ENCODE measurements at places on chromosomes 3 and 15. TPM values are rescaled to one million over a fixed set of nuclear protein-coding genes. Genes with fewer than 3 reads are reported as not detected.

SERPINI2 gene
- 1.3 TPM for total RNA-seq

DNA sequence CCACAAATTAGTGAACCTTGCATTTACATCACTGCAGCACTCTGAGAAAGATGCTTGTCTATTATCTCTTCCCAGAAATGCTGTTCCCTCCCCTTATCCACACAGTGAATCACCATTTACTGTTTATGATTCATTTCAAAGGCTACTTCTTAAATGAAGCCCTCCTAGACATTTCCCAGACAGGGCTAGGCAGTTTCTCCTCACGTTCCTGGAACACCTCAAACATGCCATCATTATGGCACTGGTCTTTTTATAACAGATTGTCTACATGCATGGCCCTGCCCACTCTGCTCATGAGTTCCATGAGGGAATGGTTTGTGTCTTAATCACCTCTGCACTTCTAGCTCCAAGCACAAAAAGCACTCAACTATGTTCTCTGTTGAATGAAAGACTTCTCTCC, 32.2 kb upstream of the TM2D3 start:
- H3K4me1 ChIP-seq, result no peaks in the 10 kb centered on the region
- DNase-seq, result no peak
- peaks cover 79% of the 10 kb centered on the region for H3K36me3 ChIP-seq
- H3K27me3 ChIP-seq, result no peaks in the 10 kb centered on the region

- H3K27ac ChIP-seq, result no peak overlapping the region
- H3K4me1 ChIP-seq, result no peaks in the 10 kb centered on the region
- H3K4me3 ChIP-seq, result no peak overlapping the region
- H3K27me3 ChIP-seq, result peaks cover 6% of the 10 kb centered on the region
Measured at GRCh38 chr15:78195735-78196201, 38.6 kb downstream of the ACSBG1 start.

GRCh38 chr3:877001-877400, 215.8 kb upstream of the CNTN6 start:
- no peak for DNase-seq
- H3K27me3 ChIP-seq, result no peaks in the 10 kb centered on the region
- no peak overlapping the region for H3K4me3 ChIP-seq
- no peaks in the 10 kb centered on the region for H3K36me3 ChIP-seq

DNA sequence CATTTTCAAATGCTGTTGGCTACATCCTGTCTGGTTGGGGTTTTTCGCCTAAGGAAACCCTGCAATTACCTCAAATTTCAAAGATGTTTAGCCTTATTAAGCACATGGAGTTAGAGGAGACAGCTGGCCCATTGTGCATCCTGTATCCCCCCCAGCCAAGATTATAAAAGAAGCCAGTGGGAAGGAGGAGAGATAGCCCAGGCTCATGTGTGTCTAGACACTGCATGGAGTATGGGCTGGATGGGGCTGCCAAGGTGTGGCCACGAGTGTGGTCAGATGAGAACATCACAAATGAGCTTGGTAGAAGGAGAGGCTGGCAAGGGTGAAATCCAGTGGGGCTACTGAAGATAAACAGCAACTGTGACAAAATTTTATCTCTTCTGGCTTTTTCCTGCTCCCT, 270.0 kb upstream of the TBC1D5 start:
- no peaks in the 10 kb centered on the region for H3K27me3 ChIP-seq
- no peaks in the 10 kb centered on the region for H3K36me3 ChIP-seq
- DNase-seq, result no peak
- H3K4me3 ChIP-seq, result no peak overlapping the region

- H3K4me3 ChIP-seq, result no peak overlapping the region
- DNase-seq, result no peak
- H3K27me3 ChIP-seq, result no peaks in the 10 kb centered on the region
- H3K27ac ChIP-seq, result peak overlapping the region; percentile 51
- H3K4me1 ChIP-seq, result peaks cover 88% of the 10 kb centered on the region
Measured at GRCh38 chr3:11632966-11633365, 10.7 kb downstream of the VGLL4 start.

ZIC1 gene
- not detected for total RNA-seq

CNTN3 gene
- 17.1 TPM for total RNA-seq

ZNF80 gene
- total RNA-seq, result not detected

- H3K4me1 ChIP-seq, result no peaks in the 10 kb centered on the region
- H3K27me3 ChIP-seq, result no peaks in the 10 kb centered on the region
- no peak overlapping the region for H3K27ac ChIP-seq
Measured at GRCh38 chr3:41265823-41266273, 66.5 kb downstream of the CTNNB1 start.

- DNase-seq, result no peak
- peak overlapping the region; percentile 61 for H3K27ac ChIP-seq
- peaks cover 9% of the 10 kb centered on the region for H3K4me1 ChIP-seq
- H3K36me3 ChIP-seq, result peaks cover 79% of the 10 kb centered on the region
- no peaks in the 10 kb centered on the region for H3K27me3 ChIP-seq
Measured at GRCh38 chr3:42191443-42191747, 74.6 kb downstream of the CCK start.

GRCh38 chr3:114332342-114333179, 38.7 kb downstream of the TIGIT start:
- no peaks in the 10 kb centered on the region for H3K4me1 ChIP-seq
- DNase-seq, result no peak
- no peak overlapping the region for H3K27ac ChIP-seq
- H3K27me3 ChIP-seq, result no peaks in the 10 kb centered on the region
- H3K36me3 ChIP-seq, result peaks cover 20% of the 10 kb centered on the region
- H3K4me3 ChIP-seq, result no peak overlapping the region

- DNase-seq, result no peak
- no peak overlapping the region for H3K4me3 ChIP-seq
- H3K4me1 ChIP-seq, result peaks cover 25% of the 10 kb centered on the region
- H3K27ac ChIP-seq, result no peak overlapping the region
- no peaks in the 10 kb centered on the region for H3K36me3 ChIP-seq
Measured at GRCh38 chr15:57322602-57323250, 53.6 kb upstream of the CGNL1 start.

GRCh38 chr3:150905339-150905738, at the start of gene MINDY4B:
MINDY4B (minus strand) TSS chr3:150905439; CDS start chr3:150905439, 0 bp downstream.
- no peak within 1 kb of the TSS for H3K4me3 ChIP-seq
- no peaks in the 10 kb centered on the region for H3K4me1 ChIP-seq
- no peaks in the 10 kb centered on the region for H3K36me3 ChIP-seq
- DNase-seq, result no peak
- no peak within 1 kb of the TSS for H3K27ac ChIP-seq

- DNase-seq, result no peak
- no peak overlapping the region for H3K27ac ChIP-seq
- H3K4me1 ChIP-seq, result peaks cover 4% of the 10 kb centered on the region
Measured at GRCh38 chr15:71747128-71748083, 62.9 kb upstream of the NR2E3 start.

GRCh38 chr3:61252836-61253235, 1.6 kb upstream of the FHIT start:
- no peak overlapping the region for H3K27ac ChIP-seq
- peaks cover 16% of the 10 kb centered on the region for H3K4me1 ChIP-seq
- H3K27me3 ChIP-seq, result no peaks in the 10 kb centered on the region
- H3K36me3 ChIP-seq, result no peaks in the 10 kb centered on the region
- no peak for DNase-seq

DNA sequence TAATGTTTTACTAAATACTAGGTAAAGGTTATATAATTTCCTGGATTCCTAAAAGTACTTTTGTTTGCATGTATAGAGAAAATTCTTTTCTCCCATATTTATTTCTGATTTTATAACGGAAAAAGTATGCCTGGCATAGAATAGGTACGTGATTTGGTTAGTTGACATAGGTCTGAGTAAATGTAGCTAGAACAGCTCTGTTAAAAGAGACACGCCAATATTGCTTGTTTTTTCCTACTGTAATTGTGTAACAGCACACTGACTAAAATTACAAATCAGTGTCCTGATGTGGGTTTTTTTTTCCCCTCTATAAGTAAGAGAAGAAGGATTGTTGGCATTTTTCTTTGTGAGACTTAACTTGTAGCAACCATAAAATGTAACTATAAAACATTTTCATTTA, 26.7 kb downstream of the KLHL24 start:
- H3K4me1 ChIP-seq, result peaks cover 41% of the 10 kb centered on the region
- DNase-seq, result no peak
- H3K36me3 ChIP-seq, result peaks cover 76% of the 10 kb centered on the region
- H3K4me3 ChIP-seq, result no peak overlapping the region

DNA sequence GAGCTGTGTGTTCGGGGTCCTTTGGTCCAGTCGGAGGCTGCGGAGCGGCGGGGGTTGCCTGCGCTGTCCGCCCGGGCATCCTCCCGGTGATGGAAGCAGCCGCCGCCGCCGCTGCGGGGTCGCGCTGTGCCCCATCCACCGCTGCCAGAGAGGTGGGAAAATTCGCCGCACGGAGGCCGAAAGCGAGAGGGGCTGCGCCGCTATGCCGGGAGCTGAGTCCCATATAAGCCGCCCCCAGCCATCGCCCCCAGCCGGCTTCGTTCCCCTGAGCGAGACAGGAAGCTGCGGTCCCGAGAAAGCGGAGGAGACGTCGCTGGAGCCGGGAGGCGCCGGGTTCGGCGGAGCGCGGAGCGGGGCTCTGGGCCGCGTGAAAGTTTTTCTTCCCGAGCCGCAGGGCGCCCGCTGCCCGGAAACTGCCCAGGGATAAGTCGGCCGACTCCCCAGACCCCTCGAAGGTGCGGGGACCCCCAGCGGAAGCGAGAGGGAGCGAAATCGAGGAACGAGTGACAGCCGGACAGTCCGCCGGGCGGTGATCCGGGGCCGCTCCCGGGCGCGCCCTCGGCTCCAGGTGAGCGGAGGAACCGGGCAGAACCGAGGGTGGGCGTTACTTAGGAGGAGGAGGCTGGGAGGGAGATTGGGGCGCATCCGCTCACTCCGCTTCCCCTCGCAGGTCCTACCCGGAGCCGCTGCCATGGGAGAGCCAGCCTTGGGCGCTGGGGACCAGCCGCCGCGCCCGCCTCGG, 574 bp downstream of the CHST2 start:
- DNase-seq, result no peak
- no peaks in the 10 kb centered on the region for H3K36me3 ChIP-seq
- peaks cover 9% of the 10 kb centered on the region for H3K27me3 ChIP-seq

DNA sequence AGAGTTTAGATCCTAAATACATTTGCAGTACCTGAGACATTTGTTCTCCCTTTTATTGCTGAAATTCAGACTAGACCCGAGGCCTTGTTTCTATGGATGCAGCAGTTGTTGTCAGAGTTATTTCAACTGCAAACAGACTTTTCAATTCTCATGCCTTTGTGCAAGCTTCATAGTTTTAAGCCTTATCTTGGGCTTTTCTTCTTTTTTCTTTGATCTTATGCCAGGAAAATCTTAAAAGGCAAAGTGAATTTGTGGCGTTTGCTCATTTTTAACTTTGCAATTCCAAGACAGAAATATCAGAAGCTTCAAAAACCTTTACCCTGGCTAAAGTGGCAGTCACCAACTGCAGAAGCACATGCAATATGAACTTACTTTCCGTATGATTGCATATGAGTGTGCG, 576.7 kb downstream of the DIPK2A start:
- H3K36me3 ChIP-seq, result no peaks in the 10 kb centered on the region
- H3K4me1 ChIP-seq, result no peaks in the 10 kb centered on the region

DNA sequence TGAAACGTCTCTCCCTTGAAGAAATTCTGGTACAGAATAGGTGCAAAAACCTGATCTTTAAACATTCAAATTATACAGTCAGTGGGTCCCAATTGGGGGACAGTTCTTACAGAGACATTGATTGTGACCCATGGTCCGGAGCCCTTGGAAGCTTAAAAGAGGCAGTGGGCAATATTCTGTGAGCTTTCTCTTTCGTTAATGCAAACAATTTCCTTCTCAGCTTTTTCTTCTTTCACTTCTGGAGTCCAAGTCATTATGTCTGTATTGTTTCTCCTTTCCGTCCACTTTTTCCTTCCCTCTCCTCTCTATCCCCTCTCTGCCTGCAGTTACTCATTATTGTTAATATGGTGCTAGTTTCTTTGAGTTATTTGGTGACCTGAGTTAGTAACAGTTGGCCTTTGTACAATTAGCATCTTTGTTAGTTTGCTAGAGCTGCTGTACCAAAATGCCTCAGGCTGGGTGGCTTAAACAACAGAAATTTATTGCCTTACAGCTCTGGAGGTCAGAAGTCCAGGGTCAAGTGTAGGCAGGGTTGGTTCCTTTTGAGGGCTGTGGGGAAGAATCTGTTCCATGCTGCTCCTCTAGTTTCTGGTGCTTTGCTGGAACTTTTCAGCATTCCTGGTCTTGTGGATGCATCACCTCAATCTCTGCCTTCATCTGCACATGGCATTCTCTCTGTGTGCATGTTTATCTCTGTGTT, 102.6 kb downstream of the GMPS start:
- H3K4me3 ChIP-seq, result no peak overlapping the region
- H3K27ac ChIP-seq, result no peak overlapping the region
- H3K36me3 ChIP-seq, result no peaks in the 10 kb centered on the region
- H3K4me1 ChIP-seq, result no peaks in the 10 kb centered on the region

DNA sequence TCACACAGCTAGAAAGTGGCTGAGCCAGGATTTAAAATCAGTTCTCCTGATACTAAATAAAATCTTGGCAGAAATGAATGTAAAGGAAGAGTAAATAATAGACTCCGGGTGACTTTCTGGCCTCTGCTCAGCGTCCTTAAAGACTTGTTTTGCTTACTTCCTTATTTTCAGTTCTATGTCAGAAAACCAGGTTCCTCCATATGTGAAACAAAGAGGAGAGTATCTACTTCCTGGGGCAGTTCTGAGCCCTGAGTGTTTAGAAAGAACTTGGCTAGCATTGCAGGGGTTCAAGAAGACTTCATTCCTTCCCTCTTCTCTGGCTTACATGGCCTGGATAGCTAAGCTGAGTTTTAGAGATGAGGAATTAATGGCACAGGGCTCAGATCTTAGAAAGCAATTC, 222.8 kb upstream of the TLE3 start:
- peaks cover 69% of the 10 kb centered on the region for H3K4me1 ChIP-seq
- DNase-seq, result peak; percentile 54
- no peak overlapping the region for H3K4me3 ChIP-seq
- no peaks in the 10 kb centered on the region for H3K36me3 ChIP-seq
- no peaks in the 10 kb centered on the region for H3K27me3 ChIP-seq
- H3K27ac ChIP-seq, result peak overlapping the region; percentile 48

DNA sequence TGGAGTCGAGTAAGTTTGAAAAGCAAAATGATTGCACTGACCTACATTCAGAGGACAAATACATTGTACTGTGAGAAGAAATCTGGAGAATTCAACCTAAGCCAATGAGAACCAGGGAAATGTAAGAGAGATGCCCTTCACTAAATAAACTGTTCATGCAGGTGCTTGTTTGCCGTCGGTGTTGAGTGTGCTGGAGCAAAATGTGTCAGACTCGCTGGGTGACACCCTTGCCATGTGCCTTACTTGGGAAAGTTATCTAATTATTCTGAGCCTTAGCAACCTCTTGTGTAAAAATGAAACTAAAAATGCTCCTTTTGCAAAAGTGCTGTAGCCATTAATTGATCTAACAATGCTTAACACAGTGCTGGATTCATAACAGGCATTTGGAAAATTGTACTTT, 140.4 kb downstream of the GABRB3 start:
- peak; percentile 44 for DNase-seq
- H3K27ac ChIP-seq, result no peak overlapping the region
- peaks cover 3% of the 10 kb centered on the region for H3K4me1 ChIP-seq
- no peaks in the 10 kb centered on the region for H3K36me3 ChIP-seq
- no peak overlapping the region for H3K4me3 ChIP-seq

ISLR gene
- total RNA-seq, result 44.6 TPM

DNA sequence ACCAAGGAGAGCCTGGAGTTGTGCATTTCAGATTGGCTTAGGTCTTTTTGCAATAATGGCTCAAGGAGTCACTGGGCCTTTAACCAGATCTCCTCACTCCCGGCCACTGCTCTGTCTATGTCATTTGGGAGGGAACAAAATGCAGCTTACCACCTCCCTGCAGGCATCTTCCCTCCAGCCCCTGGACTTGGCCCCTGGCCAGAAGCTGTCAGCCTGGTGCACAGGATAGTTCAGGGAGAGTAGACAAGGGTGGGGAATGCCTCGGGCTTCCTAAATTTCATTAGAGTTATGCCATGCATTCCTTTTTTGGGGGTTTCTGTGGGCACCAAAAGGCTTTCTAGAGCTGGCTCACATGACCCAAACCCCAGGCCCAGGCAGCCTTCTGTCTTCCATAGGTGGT, 70.2 kb upstream of the HRH1 start:
- H3K27ac ChIP-seq, result no peak overlapping the region
- H3K4me1 ChIP-seq, result no peaks in the 10 kb centered on the region
- H3K4me3 ChIP-seq, result no peak overlapping the region
- H3K27me3 ChIP-seq, result no peaks in the 10 kb centered on the region
